ENCODE measurements at places on chromosomes 6 and 20.
A peak's percentile ranks its signal among the peaks of the same experiment; 100 is the strongest.

DNA sequence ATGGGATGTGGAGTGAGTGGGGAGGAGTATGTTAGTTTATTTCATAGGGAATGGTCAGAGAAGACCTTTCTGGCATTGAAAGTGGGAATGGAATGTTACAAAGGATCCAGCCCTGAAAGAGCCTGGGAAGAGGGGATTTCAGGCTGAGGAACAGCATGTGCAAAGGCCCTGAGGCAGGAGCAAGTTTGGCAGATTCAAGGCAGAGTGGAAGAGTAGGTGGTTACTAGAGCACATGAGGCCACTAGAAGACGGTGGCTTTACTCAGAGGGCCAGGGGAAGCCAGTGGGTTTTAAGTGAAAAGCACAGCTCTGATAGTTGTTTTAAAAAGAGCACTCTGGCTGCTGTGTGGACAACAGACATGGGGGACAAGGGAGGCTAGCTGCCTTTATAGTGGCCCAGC is 227.2 kb downstream of the ZMYND8 start:
- DNase-seq: no peak

DNA sequence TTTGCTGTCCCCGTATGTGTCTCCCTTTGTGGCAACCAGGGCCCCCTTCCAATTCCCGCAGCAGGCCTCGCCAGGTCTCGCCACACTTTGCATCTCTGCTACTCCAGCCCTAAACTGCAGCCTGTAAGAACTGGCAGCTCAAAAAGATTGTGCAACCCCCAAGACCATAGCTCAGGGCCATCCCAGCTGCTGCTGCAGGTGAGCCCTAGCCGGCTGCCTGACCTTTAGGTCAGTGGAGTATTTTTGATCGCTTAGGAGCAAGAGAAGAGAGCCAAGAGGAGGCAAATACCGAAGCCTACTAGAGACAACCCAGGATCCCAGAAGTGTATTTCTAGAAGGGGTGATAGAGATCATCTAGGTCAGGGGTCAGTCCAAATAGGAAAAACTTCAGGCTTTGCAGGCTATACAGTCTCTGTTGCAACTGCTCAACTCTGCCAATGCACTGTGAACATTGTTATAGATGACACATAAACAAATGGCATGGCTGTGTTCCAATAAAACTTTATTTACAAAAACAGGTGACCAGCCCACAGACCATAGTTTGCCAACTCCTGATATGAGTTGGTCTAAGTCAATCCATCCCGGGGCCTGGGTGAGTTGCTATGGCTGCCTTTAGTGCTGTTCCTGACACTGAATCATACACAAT is 138.4 kb downstream of the EYA2 start:
- no peak for DNase-seq

DNA sequence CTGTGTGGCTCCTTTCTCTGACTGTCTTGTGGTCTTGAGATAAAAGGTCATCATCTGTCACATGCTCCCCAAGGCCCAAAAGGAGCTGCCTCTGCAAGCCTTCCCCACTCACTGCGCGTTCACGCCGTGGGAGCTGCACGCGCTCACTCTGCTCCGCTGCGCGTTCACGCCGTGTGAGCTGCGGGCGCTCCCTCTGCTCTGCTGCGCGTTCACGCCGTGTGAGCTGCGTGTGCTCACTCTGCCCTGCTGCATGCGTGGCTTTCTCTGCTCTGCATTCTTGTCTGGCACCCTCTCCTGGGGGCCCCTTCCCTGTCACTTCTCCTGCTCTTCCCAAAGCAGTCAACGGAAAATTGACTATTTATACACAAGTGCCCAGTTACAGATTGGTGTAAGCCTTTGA is 42.5 kb downstream of the PSMB1 start:
- DNase-seq: no peak

GRCh38 chr20:33477386-33478234 is 12.3 kb upstream of the CBFA2T2 start:
- peak; percentile 88 for DNase-seq

DNA sequence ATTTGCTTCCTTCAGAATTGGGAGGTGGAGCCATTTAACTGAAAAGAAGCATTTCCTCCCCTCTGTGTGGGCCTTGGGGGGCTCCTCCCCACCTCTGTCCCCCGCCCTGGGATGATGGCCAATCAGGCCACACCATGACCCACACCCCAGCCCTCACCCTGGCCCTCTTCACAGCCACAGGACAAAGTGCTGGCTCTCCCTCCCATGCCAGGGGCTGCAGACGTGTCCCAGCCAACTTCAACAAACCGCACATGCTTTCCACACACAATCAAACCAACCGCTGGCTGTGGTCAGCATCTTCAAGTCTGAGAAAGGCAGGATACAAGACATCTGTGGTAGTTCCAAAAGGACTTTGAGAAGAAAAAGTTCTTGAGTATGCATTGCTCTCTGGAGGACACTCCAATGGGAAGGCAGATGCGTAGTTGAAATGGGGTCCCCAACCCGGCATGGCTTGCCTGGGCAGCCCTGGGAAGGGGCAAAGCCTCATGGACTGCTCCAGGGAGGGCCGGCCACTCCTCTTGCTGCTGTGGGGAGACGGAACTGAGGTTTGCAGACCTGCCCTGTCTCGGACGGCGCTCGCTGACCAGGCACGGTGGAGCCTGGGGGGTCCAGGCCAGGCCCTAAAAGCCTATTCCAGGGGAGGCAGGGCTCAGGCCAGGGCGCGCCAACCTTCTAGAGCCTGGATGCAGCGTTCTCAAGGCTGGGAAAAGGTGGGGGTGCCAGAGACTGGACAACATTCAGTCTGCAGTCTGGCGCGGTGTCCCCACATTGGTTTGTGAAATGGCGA is 12.2 kb downstream of the TTLL2 start:
- no peak for DNase-seq

DNA sequence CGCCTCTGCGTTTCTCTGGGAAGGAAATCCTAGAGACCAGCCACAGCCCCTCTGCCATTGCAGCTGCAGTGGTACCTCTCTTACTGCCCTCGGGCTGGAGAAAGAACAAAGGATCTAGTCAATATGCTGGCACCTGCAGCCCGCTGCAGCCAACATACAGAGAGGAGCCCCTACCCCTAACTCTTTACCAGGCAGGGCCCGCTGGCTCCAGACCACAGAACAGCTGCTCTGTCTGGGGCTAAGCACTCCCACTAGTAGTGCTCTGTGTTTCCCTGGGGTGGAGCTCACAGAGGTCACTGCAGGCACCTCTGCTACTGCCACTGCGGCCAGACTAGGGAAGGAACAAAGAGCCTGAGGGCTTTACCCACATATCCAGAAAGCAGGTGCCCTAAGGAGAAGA is 93.8 kb upstream of the IMPG1 start:
- no peak for DNase-seq

DNA sequence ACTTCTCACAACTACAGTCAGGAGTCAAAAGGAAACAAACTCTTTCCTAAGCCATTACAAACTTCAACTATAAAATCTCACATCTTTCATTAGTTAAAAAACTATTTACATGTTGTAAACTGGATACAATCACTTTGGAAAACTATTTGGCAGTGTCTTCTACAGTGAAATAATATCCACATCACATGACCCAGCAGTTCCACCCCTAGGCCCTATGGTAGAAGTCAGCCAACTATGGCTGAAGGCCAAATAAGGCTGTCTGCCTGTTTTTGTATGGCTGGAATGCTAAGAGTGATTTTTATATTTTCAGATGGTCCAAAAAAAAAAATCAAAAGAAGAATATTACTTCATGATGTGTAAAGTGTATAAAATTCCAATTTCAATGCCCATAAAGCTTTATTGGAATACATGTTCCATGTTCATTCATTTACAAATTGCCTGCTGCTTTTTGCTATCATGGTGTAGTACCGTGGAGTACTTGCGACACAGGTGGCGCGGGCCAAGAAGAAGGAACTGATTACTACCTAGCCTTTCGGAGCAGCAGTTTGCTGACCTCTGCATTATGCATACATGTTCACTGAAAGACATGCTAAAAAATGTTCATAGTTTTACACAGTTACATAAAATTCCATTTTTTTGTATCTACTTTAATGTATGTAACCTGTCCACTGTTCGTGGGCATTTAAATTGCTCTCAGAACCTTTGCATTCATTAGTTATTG is 129.0 kb downstream of the KIF16B start:
- DNase-seq: no peak

DNA sequence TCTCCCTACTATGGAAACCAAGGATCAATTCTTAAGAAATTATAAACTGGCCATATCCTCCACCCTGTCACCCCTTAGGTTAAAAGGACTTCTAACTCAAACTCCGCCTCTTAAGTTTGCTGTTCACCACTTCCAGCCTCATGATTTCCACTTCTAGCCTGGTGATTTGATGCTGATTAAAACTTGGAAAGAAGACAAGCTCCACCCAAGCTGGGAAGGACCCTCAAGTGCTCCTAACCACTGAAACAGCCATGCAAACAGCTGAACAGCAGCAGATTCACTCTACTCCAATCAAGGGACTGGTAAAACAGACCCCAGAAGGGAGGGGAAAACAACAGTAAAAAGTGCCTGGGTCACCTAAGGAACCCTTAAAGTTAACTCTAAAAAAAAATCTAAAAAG is 10.3 kb downstream of the LCA5 start:
- no peak for DNase-seq

- DNase-seq: no peak
Measured at GRCh38 chr6:25692472-25692871, 40.5 kb downstream of the SCGN start.

DNA sequence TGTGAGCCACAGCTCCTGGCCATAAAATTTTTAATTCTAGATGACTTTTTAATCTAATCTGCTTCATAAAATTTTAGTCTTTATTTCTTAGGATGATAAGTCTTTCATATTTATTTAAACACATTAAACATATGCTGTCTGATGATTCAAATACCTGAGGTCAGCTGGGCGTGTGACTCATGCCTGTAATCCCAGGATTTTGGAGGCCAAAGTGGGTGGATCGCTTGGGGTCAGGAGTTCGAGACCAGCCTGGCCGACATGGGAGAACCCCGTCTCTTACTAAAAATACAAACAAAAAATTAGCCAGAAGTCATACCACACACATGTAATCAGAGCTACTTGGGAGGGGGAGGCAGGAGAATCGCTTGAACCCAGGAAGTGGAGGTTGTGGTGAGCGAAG is 53.1 kb downstream of the RBM24 start:
- DNase-seq: no peak

GRCh38 chr6:129902681-129903080 is 41.6 kb upstream of the TMEM244 start:
- no peak for DNase-seq

- DNase-seq: no peak
Measured at GRCh38 chr6:91392951-91393350, 806.1 kb upstream of the MAP3K7 start.

DNA sequence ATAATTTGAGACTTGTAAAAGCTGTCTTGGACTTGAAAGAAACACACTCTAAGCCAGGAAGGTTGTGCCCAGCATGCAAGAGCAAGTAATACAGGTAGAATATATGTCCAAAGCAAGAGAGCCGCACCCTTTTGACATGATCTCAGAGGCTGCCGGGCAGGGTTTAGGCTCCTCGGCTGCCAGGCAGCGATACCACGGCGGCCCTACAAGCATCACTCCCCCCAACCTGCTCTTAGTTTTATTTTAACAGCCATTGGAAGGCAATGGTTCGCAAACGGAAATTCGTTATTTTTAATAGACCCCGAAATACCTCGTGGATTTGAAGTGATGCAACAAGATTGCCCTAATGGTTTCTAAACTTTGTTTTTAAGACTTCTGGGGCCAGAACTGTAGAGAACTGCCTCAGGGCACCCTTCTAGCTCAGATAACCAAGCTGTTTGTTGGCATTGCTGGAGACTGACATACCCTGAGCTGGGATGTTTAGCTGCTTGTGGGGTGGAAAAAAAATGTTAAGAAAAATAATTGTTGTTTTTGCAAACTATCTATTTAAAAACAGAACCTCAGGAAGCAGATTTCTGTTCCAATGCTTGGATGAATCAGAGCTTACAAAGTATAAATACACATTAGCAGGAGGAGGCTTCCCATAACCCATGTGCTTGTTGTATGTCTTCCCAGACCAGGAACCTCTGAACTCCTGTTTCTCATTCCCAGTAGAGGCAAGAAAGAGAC is 39.0 kb downstream of the JAG1 start:
- DNase-seq: no peak

GRCh38 chr6:43125119-43125518 is 46.0 kb upstream of the SRF start:
- DNase-seq: no peak

DNA sequence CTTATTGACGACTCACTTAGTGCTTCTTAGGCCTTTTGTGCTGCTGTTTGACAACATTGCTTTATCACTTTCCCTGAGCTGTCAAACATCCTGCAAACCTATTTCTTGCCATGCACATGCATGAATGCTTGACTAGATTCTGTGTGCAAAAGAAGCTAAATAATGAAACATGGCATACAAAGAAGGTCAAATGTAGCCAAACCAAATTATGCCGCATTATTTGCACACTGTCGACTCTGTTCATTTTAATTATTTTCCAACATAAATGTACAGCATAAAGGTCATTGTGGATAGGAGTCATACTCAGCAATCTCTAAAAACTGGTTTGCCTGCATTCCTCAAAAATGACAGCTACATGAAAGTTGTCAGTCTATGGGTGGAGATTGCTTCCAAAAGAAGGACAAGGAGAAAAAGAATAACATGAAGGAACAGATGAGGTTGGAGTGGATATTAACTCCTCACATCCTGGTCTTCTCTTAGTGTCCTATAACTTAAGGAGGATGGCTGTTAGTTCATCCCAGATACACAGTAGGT is 123.1 kb upstream of the STXBP5 start:
- DNase-seq: no peak

GRCh38 chr20:44532981-44533331 is 11.1 kb upstream of the SERINC3 start:
- DNase-seq: no peak

GRCh38 chr6:77106992-77107391 is 356.3 kb downstream of the HTR1B start:
- DNase-seq: no peak

- no peak for DNase-seq
Measured at GRCh38 chr20:48556956-48557355, 270.8 kb downstream of the PREX1 start.

DNA sequence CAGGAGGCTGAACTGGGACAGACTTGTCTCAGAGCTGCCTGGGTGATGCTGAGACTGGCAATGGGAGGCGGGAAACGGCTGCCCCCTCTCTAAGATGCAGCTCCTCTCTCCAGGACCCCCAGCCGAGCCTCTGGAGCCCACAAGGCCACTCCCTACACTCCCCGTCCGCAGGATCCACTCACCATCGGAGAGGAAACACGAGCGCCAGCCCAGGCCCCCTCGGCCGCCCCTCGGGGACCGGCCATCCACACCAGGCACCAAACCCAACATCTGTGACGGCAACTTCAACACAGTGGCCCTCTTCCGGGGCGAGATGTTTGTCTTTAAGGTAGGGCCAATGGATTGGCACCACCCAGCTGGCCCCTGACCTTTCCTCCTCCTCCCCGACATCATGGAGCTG is 10.8 kb downstream of the MMP24OS start:
- no peak for DNase-seq

- DNase-seq: no peak
Measured at GRCh38 chr20:14861028-14861699, 523.8 kb upstream of the FLRT3 start.

DNA sequence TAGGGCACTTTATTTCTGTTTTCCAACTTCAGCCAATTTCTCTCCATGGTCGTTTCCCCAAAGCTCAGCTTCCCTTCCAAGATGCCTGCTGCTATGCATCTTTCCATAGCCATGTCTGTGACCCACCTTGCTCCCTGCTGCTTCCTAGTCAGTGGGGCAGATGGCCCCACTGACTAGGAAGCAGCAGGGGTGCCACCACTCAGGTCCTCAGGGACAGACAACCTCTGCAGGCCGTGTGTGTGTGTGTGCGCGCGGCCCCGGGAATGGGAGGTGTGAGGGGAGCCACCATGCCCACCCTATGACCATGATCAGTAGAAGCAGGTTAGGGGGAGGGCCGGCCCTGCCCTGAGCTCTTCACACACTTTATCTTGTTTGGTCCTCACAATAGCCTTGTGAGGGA is 2.7 kb upstream of the IP6K3 start:
- no peak for DNase-seq
